ENCODE measurements at places on chromosomes 4 and X.

GRCh38 chrX:124573468-124573867 lies 227.1 kb downstream of the SH2D1A start:
- no peak for DNase-seq

DNA sequence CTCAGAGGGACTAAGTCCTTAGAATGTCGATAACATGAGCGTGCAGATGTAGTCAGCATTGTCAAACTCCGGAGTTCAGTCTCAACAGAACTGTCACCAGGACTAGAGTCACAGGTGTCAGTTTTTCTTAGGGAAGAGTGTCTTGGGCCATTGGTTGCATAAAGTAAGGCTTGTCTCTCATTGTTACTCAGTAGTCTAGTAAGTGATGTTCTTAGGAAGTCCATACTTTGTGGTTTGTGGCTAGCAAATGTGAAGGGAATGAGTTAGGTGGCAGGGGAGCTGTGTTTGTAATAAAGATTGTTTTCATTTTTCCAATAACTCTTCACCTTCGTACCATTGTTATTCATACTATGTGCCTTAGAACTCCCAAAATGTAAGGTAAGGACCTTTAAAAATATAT lies 119.6 kb downstream of the AFF2 start:
- DNase-seq: no peak

GRCh38 chr4:47271291-47271690 lies 192.2 kb downstream of the COMMD8 start:
- no peak for DNase-seq

- no peak for DNase-seq
These were observed 707.5 kb upstream of the ACTRT1 start for GRCh38 chrX:128759745-128760144.

DNA sequence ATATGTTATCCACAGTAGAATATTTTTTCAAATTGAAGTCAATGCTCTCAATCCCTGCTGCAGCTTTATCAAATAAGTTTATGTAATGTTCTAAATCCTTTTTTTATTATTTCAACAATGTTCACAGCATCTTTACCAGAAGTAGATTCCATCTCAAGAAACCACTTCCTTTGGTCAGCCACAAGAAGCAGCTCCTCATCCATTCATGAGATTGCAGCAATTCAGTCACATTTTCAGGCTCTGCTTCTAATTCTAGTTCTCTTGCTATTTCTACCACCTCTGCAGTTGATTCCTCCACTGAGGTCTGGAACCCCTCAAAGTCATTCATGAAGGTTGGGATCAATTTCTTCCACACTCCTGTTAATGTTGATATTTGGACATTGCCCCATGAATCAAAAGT lies 2301.3 kb upstream of the TENM3 start:
- DNase-seq: peak; percentile 23

GRCh38 chrX:106263817-106264216 lies 95.7 kb downstream of the PWWP3B start:
- no peak for DNase-seq

DNA sequence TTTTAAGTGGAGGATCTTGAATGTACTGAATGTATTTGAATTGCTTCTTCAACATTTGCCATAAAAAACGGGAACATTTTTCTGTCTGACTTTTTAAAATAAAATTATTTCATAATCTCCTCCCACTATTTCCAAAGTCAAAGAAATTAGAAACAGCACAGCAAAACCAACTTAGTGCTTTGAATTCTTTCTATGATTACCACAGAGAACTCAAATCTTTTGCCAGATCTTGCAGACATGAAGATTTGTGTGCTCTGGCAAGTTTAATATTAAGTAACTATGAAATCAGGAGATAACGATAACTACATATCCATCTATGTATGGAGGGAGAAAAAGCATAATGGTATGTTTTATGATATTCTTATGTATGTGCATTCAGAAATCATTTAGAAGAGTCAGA lies 982.2 kb downstream of the PCDH7 start:
- DNase-seq: no peak

DNA sequence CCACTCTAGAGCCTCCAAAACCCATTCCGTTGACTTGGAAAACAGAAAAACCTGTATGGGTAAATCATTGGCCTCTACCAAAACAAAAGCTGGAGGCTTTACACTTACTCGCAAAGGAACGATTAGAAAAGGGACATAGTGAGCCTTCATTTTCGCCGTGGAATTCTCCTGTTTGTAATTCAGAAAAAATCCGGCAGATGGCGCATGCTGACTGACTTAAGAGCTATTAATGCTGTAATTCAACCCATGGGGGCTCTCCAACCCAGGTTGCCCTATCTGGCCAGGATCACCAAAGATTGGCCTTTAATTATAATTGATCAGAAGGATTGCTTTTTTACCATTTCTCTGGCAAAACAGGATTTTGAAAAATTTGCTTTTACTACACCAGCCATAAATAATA lies 60.8 kb downstream of the ZNF732 start:
- DNase-seq: peak; percentile 21

DNA sequence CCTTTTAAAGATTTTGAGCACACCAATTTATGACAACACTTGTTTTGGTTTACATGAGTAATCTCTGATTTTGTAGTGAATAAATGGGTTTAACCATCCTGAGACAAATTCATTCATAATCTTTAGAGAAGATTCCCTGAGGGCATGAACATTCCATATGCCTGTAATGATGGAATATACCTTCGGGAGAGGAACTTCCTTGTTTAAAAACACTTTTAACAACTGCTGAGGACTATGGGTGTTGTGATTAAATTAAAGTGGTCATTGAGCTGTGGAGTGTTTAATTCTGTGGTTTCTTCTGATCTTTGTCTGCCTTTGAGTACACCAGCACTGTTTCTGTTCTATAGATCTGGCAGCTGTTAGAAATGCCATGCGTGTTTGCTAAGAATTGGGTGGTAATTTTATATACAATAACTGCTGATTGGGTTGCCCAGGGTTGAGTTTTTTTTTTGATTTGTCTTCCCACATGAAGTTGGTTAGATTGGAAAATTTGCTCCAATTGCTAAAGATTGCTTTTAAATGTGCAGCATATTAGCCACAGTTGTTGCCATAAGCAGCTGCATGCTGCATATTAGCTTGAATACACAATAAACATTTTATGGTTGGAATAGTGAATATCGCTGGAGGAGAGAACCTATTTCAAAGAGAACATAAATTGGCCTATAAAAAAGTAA lies 86.8 kb downstream of the DCLK2 start:
- DNase-seq: no peak

GRCh38 chrX:8728932-8729535 lies 2.9 kb downstream of the ANOS1 start:
- DNase-seq: no peak

GRCh38 chr4:156966836-156967235 lies 4.8 kb downstream of the PDGFC start:
- no peak for DNase-seq
